Kasumi-1 (cell line): ENCODE measurements at places on chromosomes 12 and 14.

DNA sequence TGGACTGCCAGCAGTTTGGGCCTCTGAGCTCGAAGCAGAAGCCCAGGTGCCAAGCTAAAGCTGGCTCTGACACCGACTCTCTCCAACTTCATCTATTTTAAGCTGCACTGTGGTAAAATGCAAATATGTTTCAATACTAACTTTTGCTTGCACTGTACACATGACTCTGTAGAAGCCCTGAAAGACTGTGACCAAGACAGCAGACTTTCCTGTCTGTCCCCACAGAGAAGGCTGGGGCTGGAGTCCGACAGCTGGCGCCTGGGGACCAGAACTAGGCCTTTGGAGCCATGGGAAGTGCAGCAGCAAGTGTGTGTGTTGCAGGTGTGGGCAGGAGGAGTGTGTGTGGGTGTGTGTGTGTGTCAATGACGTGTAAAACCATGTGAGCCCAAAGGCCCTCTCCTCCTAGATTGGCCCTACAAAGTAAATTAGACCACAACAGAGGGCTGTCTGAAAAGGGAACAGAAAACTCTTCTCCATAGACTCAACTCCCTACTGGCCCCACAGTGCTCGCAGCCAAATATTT, 16.4 kb upstream of the RAB35 start:
- no peak for DNase-seq

GRCh38 chr14:43169722-43170121, 1337.4 kb downstream of the FSCB start:
- no peak for DNase-seq

GRCh38 chr14:89185919-89186855, 230.8 kb downstream of the FOXN3 start:
- DNase-seq, result no peak

DNA sequence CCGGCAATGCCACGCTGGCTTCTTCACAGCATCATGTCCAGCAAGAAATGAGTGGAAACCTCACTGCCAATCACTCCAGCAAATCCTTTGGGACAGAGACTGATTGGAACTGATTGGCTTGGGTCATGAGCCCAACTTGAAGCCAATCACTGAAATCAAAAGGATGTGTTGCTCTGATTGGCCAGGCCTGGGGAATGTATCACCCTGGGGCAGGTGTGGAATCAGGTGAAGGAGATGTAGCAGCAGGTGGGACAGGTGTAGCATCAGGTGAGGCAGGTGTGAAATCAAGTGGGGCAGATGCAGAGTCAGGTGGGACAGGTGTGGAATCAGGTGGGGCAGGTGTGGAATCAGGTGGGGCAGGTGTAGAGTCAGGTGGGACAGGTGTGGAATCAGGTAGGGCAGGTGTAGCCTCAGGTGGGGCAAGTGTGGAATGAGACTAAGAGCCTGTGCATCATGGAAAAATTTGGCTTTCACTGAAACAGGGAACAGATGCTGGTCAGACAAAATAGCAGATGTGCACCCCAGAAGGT, 206.4 kb downstream of the SLC15A4 start:
- DNase-seq, result no peak

GRCh38 chr12:47164724-47165439, 85.1 kb upstream of the AMIGO2 start:
- DNase-seq, result no peak

DNA sequence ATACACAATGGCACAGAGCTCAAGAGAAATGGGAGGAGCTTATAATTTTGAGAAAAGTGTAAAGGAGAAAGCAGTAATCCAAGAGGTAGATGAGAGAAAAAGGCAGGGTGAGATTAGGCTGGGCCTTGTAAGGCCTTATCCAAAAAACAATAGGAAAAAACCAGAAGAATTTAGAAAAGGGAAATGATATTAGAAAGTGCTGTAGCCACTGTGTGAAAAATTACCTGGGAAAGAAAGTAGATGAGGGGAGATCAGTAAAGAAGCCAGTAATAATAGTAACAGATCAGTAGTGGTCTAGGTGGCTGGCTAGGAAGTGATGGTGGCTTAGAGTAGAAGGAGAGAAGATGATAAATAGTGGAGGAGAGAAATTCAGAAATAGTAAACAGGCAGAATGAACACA, 66.3 kb upstream of the CFL2 start:
- DNase-seq, result no peak

- DNase-seq, result peak; percentile 37
Measured at GRCh38 chr12:7806863-7807487, 17.8 kb downstream of the NANOG start.
